ENCODE measurements at places on chromosomes 6 and 20.

GRCh38 chr20:47423586-47423985 is 67.1 kb upstream of the ZMYND8 start:
- no peak for DNase-seq

DNA sequence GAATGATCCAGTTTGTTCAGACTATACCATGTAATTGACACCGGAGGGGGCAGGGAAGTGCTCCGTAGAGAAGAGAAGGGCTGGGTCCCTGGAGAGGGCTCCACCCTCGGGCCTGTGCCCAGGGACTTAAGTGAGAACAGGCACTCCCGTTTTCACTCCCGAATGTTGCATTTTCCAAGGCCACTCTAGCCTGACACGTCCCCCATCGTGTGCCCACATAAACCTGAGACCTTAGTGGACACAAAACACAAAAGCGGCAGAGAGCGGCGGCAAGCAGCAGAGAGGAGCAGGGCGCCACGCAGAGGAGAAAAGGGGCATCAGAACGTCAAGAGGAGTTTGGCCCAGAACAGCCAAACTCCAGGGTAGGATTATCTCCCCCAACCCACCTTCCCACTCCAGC is 1405.1 kb downstream of the GRIK2 start:
- DNase-seq = no peak

- no peak for DNase-seq
Measured at GRCh38 chr6:114301596-114302219, 41.1 kb downstream of the HS3ST5 start.

DNA sequence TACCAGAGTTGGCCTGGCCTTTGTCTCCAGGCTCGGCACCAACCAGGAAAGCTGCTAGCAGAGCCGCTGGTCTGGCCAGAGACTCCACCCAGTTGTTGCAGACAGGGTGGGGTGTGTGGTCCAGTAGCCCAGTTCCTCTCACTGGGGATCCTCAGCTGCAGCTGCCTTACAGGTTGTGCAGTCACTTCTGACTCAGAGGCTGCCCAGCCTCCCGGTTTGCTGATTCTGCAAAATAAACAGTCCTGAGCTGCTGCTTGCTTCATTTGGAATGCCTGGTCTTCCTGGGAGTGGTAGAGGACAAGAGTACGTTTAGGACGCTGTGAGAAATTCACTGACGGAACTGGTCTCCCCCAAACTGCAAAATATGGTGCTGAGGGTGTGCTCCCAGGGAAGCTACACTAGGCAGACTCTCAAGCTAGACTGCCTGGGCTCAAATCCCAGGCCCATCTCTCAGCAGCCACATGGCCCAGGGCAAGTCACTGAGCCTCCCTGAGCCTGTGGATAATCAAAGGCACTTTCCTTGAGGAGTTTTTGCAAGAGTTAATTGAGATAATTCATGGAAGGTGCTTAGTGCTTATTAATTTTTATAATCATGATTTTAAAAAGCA is 246.1 kb downstream of the TFAP2C start:
- peak; percentile 13 for DNase-seq

DNA sequence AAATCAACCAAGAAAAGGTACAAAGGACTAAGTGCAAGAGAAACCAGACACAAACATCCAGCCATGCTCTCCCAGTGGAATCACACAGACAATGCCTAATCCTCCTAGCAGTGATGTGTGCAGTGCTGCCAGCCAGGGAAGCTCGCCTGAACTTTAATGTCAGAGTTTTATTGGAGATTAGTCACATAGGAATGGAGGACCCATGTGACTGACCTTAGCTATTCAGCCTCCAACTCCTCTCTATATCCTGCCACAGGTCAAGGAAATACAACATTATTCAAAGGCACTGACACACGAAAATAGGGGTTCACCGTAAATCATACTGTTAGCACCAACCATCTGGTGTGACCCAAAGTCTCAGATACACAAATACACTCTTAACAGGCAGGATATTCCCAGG is 684.6 kb downstream of the DOK5 start:
- DNase-seq = no peak

DNA sequence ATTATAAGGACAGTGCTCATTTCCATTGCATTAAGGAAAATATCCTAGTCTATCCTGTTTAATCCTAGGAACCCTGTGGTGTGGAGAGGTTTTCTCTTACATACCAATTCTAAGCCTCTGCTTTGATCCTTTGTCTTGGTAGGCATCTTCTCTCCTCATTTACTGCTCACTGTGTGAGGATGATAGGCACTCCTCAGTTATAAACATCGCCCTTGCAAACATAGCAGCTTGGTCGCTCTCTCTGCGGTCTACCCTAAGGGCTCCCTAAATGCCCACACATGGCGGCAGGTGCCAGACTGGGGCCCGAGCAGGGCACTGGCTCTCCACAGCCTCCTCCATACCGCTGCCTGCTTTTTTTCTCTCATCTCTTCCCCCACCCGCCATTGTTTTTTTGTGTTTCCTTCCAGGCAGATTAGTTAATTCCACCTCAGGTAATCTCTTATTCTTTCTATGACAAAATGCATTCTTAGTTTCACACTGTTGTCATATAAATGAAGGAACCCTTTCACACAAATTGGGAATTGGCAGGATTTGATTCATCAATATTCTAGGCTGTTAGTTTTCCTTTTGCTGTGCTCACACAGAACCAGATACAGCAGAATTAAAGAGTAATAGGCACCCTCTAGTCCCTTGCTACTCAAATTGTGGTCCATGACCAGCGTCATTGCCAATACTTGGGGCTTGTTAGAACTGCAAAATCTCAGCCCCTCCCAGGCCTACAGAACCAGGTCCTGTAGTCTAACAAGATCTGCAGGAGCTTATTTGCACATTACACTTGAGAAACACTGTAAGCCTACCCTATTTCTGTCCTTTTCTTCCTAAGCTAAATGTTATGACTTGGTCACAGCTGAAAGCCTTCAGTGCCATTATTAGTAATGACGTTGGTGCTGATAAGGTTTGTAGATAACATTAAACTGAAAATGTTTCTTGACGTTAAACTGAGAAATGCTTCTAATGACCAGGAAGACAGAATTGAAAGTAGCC is 36.3 kb downstream of the CARMIL1 start:
- no peak for DNase-seq

- no peak for DNase-seq
Measured at GRCh38 chr6:14088600-14089192, 28.9 kb upstream of the CD83 start.

- DNase-seq = no peak
Measured at GRCh38 chr20:19478320-19478895, 266.0 kb downstream of the SLC24A3 start.

GRCh38 chr6:12258591-12259075 is 31.5 kb upstream of the EDN1 start:
- DNase-seq = no peak
